ENCODE measurements at places on chromosomes 13 and 19.

GRCh38 chr19:41398050-41398418 lies 416 bp downstream of the BCKDHA start:
- no peak for DNase-seq

DNA sequence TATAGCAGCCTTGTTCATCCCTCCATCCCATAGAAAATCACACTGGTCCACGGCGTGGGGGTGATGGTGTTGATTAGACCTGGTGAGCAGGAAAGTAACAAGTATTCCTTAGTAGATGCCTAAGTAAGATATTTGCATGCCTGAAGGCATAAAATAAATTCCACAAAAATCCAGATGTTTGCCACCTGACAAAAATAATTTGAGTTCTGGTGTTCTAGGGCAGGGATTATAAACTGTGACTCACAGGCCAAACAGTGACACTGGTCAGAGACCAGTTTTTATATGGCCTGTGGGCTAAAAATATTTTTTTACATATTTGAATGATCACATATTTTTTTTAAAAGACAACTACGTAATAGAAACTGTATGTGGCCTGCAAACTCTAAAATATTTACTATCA lies 310.7 kb downstream of the RFC3 start:
- no peak for DNase-seq

DNA sequence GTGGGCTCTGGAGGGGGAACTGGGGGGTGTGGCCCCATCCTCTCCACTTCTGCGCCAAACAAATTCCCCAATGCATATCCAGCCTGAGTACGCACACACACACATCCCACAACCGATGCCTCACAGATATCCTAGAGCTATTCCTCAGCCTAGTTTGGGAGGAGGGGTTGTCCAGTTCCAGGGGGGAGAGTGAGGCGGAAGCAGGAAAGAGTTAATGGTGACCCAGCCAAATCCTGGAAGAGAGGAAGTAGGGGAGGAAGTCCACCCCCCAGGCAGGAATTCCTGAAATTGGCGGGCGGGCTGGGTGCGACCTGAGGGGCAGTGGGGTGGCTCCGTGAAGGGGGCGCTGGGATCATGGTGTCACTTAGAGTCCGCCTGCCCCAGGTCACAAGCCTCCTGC lies 897 bp downstream of the GPR4 start:
- no peak for DNase-seq

- no peak for DNase-seq
Measured at GRCh38 chr13:74987124-74987690, 494.8 kb downstream of the TBC1D4 start.

GRCh38 chr13:28716511-28716910 lies 2.3 kb downstream of the SLC46A3 start:
- no peak for DNase-seq

All from esophagus squamous epithelium (tissue), 5 donors.